Muscle of leg (tissue), 16 donors: ENCODE measurements at places on chromosomes 4 and X.

- DNase-seq = peak; percentile 91
Observed at GRCh38 chr4:26088433-26088928, 174.5 kb downstream of the SMIM20 start.

DNA sequence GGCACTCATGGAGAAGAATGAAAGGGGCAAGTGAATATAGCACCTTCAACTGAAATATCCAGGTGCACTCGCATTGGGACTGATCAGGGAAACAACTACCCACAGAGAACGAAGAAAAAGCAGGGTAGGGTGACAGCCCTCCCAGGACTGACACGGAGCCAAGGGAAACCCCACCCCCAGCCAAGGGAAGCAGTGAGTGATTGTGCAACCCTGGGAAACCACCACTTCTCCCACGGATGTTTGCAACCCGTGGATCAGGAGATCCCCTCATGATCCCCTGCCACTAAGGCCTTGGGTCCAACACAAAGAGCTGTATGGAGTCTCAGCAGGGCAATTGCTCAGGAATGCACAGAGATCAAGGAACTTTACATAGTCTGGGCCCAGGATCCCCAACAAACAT, 158.5 kb upstream of the HCCS start:
- DNase-seq = no peak

GRCh38 chr4:67396008-67396407, 149.3 kb downstream of the CENPC start:
- no peak for DNase-seq

- DNase-seq = no peak
Observed at GRCh38 chrX:73944563-73944908, 359.4 kb upstream of the ZCCHC13 start.

GRCh38 chrX:68345025-68345424, 88.3 kb downstream of the OPHN1 start:
- DNase-seq = peak; percentile 16

- DNase-seq = no peak
Observed at GRCh38 chr4:80412322-80412721, 76.8 kb downstream of the CFAP299 start.

DNA sequence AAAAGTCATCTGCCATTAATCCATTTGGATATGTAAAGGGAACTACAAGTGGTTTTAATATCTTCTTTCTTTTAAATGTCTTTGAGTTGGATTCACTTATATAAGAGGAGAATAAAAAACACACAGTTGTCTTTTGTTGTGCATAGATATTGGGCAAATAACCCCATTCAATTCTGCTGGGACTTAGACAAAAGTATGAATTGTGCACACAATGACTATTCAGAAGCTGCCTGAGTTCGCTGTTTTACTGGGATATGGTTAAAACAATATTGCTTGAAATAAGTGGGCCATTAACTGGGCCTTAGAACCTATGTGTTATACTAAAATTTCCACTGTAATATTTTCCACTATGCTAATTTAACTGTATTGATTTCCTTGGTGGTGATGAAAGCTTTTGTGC, 71.7 kb downstream of the PCYT1B start:
- DNase-seq = no peak

DNA sequence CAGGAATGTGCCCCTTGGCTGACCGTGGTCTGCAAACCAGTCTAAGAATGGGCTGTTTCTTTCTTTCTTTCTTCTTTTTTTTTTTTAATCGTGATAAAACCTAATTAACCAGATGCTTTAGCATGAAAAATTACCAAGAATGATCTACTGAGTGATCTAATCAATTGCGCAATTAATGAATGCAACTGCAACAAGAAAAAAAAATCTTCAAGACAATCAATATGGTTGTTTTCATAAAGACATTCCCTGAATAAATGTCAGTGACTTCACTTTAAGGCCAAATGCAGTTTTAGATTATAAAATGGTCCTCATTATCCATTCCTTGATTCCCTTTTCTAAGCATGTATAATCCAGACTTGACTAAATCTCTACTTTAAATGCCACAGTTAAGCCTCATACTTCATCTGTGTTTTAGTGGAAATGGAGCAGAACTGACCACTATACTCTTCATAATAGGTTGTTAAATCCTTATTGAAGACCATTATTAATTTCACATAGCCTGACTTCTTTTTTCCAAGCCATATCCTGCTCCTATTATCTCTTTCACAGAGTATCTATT, 51.6 kb upstream of the SETD7 start:
- DNase-seq = no peak

- DNase-seq = peak; percentile 56
Observed at GRCh38 chrX:40152741-40153344, 55.1 kb upstream of the BCOR start.

GRCh38 chr4:138521809-138522208, 279.7 kb upstream of the SLC7A11 start:
- DNase-seq = no peak

DNA sequence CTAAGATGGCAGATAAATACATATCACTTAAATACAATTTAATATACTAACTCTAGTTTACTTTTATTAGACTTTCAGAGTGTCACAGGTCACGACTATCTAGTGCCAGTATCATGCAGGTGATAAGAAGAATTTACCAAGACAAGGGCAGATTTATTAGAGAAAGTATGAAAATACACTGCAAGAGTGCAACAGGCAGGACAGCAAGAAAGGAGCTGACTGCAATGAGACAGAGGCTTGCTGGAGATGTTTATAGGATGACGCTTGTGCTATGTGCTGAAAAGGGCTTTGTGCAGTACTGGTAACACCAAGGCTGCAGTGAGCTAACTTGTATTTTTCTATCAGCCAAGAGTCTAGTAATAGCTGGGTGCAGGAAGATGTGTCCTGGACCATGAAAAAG, 96.7 kb upstream of the QRFPR start:
- DNase-seq = no peak

DNA sequence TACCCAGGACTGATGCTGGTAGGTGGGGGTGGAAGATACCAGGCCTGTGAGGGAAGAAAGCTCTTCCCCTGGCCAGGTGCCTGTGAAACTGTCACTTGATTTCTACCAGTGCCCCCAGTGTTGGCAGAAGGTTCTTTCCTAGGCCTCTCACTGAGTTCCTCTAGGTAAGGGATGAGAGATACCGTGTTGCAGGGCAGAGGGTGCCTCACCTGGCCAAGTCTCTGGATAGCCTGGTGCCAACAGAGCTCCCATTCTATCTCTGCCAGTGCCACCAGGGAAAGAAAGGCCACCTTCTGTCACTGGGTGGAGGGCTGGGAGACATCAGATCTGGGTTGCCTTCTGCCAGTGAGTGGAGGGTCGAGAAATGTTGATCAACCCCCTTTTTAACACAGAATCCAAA, 94.1 kb downstream of the RTL5 start:
- no peak for DNase-seq

- no peak for DNase-seq
Observed at GRCh38 chr4:22625311-22625710, 67.4 kb upstream of the GBA3 start.

DNA sequence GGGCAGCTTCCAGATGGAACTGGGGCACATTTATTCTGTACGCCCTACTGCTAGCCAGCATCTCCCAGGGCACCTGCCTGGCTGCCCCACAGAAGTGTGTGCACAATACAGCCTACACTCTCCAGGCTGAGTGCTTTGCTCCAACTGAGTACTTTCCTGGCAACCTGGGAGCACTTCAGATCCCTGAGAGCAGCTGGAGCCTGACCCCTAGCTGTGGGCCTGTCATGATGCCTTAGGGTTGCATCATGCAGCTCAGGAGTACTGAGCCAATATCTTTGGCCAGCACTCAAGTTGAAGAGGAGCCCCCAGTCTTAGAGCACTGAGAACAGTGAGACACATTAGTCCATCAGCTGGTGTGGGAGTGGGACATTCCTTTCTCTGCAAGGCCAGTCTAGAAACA, 321.9 kb downstream of the CFAP47 start:
- no peak for DNase-seq

GRCh38 chrX:71577682-71578081, 555 bp upstream of the GCNA start:
- DNase-seq = no peak

DNA sequence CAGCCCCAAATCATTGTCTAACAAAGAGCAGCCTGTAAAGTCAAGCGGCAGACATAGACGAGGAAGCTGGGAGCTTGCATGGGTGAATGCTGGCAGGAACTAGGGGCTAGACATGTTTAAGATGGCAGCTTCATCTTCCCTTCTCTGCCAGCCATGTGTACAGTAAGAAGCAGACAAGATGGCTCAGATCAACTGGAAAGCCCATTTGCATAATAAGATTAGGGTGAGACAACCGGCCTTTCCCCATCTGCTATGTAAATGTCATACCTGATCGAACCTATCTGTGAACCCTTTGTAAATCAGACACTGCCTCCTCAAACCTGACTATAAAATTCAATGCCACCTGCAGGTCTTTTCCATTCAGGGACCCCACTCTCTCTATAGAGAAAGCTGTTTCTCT, 22.8 kb upstream of the HADH start:
- DNase-seq = no peak

- DNase-seq = no peak
Observed at GRCh38 chr4:176645246-176645960, 147.3 kb downstream of the VEGFC start.

- DNase-seq = peak; percentile 48
Observed at GRCh38 chr4:87103691-87104187, 116.7 kb downstream of the KLHL8 start.

GRCh38 chr4:77843628-77844027, 19.0 kb upstream of the MRPL1 start:
- DNase-seq = no peak

GRCh38 chr4:130486841-130487240, 1390.9 kb downstream of the C4orf33 start:
- DNase-seq = no peak

GRCh38 chr4:144504883-144505282, 141.1 kb upstream of the HHIP start:
- no peak for DNase-seq

DNA sequence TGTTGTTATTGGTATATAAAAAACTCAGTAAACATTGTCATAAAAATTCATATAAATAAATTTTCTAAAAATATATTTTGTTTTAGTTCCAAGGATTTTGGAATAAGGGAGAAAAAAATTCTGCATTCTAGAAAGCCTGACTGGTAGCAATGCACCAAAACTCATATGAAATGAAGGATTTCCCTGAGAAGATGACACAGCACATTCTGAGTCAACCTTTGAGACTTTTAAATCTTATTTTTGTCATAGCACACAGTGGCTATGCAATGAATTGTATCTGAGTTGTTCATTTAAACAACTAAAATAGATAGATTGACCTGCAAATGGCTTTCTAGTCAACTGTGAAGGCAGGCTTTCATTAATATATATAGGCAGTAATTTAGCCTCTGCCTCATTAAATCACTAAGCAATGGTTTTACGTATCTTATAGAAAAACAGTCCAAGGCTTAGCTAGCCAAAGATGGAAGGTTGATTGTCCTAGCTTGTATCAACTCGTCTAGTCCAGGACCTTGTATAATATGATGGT, 239.1 kb upstream of the NEIL3 start:
- no peak for DNase-seq

DNA sequence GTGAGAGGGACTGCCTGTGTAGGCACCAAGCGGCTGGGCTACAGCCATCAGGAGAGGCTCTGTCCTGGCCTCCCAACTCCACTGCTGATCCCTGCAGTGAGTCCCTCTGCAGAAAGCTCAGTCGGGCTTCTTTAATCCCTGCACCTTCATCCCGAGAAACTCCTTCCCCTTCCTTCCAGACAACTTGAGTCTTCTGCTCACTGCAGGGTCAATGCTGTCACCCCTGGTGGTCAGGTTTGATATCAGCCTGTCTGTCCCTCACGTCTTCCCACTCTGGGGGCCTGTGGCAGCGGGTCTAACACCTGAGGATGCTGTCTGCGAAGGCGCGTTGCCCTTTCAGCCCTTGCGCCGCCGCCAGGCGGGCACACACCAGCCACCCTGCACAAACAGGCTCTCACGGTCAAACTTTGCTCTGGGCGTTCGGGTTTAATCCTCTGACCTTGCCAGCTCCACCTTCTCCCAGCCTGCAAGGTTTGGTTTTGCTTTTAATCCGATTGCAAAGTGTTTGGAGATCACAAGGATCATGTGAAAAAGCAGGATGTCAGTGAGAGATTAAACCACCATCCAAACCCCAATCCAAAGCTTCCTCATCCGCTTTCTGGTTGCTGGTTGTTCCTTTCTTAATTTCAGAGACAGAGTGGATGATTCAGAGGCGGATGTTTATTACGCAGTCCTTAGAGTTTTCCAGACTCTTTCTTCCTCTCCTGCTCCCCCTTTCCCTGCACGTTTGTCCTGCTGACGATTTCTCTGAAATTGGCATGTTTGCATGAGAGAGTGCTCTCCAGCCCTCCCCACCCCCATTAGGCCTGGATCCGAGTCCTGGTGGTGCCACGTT, 74.8 kb upstream of the SLC34A2 start:
- no peak for DNase-seq

- DNase-seq = no peak
Observed at GRCh38 chr4:2101346-2102044, 42.4 kb downstream of the NAT8L start.
